Activated CD8-positive, alpha-beta memory T cell treated with anti-CD3 and anti-CD28 coated beads for 36 hours (primary cell): ENCODE measurements at places on chromosomes 7 and 10. TPM values are rescaled to one million over a fixed set of nuclear protein-coding genes. Genes with fewer than 3 reads are reported as not detected.

Gene PTF1A
- not detected for total RNA-seq

Gene NUTM2A
- total RNA-seq = 0.38 TPM

Gene EN2
- total RNA-seq = not detected

Gene GIMAP2
- total RNA-seq = 30.6 TPM

Gene LAMB4
- not detected for total RNA-seq

Gene NUDT5
- 124 TPM for total RNA-seq

Gene TTYH3
- total RNA-seq = 24.3 TPM

Gene SLIT1
- total RNA-seq = 0.19 TPM

Gene TRDMT1
- total RNA-seq = 7.1 TPM

Gene SRRM3
- total RNA-seq = not detected

Gene SLC29A4
- total RNA-seq = 0.25 TPM

Gene METTL27
- not detected for total RNA-seq

Gene GNGT1
- total RNA-seq = not detected

Gene FZD1
- 0.08 TPM for total RNA-seq

Gene GOT1
- 41.4 TPM for total RNA-seq

Gene CYP2C8
- total RNA-seq = 0.21 TPM

Gene GHRHR
- not detected for total RNA-seq

Gene SFTPA1
- total RNA-seq = not detected

Gene MMD2
- total RNA-seq = not detected

Gene TLX1
- total RNA-seq = not detected

Gene BICC1
- not detected for total RNA-seq

Gene PDE6C
- total RNA-seq = not detected
